ENCODE measurements at places on chromosomes 2 and 18.

- DNase-seq, result no peak
Measured at GRCh38 chr18:7104649-7105048, 12.9 kb downstream of the LAMA1 start.

GRCh38 chr2:136290326-136290725, 172.4 kb upstream of the CXCR4 start:
- DNase-seq, result no peak

DNA sequence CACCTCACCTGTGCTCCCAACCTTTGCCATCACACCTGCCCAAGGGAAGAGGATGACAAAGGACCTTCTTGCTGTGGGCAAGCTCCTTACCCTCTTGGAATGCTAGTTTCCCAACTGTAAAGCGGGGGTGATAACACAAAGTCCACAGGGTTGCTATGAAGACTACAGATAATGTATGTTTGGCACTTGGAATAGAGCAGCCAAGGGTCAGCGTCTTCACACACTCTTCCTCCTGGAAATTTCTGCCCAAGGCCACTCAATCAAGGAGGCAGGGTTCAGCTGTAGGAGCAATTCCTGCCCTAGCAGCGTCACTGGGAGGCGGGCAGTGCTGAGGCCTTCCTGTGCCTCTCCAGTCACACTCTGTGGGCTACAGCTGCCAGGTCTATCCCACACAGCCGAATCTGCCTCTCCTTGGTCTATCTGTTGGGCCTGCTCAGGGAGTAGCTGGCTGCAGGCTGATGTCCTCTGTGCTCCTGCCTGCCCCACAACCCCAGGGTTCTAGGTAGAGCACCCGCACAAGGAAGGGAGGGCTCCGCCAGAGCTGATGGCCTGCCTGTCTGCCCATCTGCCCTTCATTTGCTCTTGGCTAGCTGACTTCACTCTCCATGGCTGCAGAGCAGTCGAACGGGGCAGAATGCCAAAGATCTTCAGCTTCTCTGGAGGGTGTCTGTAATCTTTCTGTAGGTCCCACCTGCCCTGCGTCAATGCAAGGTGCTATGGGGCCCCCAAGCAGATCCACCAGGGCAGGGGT, 91.9 kb downstream of the MRO start:
- no peak for DNase-seq

DNA sequence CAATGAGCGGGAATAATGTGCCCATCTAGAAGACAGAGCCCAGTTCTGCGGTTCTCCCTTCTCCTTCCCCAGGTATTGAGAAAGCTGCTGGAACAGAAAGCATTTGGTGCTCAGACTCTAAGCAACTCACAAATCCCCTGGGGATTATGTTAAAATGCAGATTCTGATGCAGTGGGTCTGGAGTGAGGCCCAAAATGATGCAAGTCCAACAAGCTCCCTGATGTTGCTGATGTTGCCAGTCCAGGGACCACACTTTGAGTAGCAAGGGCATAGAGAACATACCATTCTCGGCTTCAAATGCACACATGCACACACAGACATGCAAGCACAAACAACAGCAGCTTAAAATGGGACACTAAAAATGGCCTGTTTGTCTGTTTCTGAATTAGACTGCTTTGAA, 274.8 kb upstream of the NCKAP5 start:
- DNase-seq, result no peak

GRCh38 chr2:197274349-197274748, 36.2 kb downstream of the ANKRD44 start:
- no peak for DNase-seq

GRCh38 chr2:191748059-191748461, 70.1 kb downstream of the NABP1 start:
- no peak for DNase-seq

GRCh38 chr2:37300578-37300977, 24.1 kb downstream of the PRKD3 start:
- DNase-seq, result no peak

- peak; percentile 14 for DNase-seq
Measured at GRCh38 chr2:71190656-71191569, 36.0 kb downstream of the PAIP2B start.

- DNase-seq, result no peak
Measured at GRCh38 chr18:13477147-13477683, 249.1 kb downstream of the FAM210A start.

DNA sequence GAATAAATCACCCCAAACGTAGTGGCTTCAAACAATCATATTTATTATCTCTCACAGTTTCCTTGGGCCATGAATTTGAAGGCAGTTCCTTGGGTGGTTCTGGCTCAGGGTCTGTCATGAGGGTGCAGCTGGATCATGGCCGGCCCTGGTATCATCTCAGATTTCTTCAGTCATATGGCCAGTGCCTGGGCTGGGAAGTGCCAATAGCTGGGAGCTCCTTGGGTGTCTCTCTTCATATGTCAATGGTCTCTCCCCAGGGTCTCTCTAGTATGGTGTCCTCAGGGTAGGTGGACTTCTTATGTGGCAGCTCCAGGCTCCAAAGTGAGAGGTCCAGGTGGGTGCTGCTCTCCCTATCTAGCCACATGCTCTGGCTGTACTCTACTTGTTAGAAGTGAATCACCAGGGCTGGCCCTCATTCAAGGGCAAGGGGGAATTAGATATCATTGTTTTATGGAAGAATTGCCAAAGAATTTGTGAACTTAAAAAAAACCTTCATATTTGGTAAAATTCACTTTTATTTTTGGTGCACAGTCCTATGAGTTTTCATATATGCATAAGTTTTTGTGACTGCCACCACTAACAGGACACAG, 15.4 kb downstream of the FHOD3 start:
- no peak for DNase-seq

- DNase-seq, result peak; percentile 51
Measured at GRCh38 chr2:172285010-172285621, 142.3 kb upstream of the ITGA6 start.

GRCh38 chr2:102892698-102893310, 131.0 kb downstream of the TMEM182 start:
- DNase-seq, result peak; percentile 24

DNA sequence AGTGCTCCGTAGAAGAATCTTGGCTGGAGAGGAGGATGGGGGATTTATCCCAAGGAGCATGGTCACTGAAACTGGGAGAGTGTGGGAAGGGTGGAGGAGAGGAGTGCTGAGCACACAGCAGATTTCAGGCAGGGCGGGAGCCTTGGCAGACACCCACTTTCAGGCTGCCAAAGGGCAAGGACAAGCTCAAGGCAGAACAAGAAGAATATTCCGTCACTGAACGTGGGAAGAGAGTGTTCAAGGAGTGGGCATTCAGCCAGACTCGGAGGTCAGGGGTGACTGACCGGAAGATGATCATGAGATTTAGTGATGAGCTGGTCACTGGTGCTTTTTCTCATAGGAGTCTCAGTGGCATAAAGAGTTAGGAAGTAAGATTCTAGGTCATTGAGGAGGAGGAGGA, 136.2 kb upstream of the RASGRP3 start:
- DNase-seq, result no peak

DNA sequence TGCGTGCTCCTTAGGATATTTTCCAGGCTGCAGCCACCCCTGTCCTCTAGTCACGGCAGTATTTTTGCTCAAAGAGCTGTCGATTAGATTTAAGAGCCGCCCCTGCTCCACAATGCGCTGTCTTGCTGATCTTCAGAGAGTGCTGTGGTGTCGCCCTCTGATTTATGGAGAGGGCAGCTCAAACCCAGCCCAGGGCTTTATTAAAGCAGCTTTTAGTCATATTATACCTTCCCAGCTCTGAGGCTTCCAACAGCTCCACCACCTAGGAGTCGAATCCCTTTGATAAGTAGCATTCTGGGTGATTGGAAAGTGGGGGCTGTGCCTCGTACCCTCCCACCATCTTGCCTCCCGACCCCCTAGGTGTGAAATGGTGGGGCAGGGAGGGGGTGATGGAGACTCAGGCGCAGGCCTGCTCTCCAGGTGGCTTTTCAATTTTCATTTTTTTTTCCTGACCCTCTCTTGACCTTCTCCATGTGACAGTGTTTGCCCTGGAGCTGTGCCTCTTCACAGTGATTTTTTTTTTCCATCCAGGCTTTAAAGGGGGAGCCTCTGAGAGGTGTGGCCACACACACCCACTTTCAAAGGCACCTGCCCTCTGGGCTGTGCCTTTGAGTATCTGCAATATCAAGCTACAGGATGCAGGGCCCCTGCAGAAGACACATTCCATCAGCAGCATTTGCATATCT, 53.1 kb upstream of the NRP2 start:
- DNase-seq, result no peak

DNA sequence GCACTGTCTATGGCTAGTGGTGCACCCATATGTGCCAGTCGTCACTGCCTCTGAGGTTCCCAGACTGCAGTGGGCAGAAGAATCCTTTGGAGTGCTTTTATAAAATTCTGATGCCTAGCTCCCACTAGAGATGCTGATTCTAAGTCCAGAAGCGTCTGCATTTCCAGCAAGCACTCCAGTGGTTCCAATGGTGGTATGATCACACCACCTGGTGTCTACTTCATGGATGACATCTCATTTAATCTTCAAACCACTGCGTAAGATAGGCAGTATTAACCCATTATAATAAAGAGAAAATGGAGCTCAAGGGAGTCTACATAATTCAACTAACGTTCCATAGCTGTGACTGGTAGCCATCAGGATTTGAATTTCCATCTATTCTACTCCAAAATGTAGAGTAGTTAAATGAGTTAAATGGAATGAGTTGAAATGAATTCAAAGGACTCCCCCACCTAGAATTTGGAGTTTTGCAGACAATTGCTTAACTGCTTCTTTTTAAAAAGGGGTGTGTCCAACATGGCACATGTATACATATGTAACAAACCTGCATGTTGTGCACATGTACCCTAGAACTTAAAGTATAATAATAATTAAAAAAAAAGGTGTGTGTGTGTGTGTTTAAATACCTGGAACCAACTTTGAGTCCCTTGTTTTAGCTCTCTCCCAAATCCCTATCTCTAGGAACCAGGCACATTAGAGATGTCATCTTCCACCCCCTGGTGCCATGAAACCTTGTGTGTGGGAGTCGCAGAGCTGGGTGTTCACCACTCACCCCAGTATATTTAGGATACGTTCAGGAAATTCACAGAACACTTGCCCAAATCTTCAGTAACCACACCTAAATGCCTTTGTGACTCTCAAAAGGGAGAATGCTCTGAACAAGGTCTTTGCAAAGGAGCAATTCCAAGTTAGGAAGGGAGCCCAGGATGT, 14.1 kb downstream of the LAMA3 start:
- peak; percentile 28 for DNase-seq

GRCh38 chr2:38039121-38039910, 36.6 kb downstream of the CYP1B1 start:
- DNase-seq, result no peak

GRCh38 chr2:218128781-218129457, 3.1 kb downstream of the CXCR2 start:
- no peak for DNase-seq

DNA sequence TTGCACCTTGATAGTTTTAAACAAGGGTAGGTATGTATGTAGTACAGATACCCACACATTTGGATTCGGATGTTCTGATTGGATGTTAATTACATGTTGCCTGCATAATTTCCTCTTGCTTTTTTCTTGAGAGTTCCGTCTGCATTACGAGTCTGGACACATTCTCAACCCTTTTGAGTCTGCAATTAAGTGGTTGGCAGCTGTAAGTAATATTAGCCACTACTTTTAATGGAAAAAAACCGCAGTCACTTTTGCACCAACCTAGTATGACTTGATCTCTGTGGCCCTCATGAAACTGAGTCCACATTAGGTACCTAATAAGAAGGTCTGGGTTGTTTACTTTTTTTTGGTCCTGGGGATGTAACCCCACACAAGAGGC, 217.3 kb downstream of the VAPA start:
- no peak for DNase-seq

GRCh38 chr2:136005462-136006196, 20.2 kb upstream of the DARS1 start:
- DNase-seq, result no peak

GRCh38 chr2:55049043-55049820, 1.0 kb downstream of the RTN4 start:
- DNase-seq, result peak; percentile 89
